Activated T-cell treated with anti-CD3 and anti-CD28 coated beads, Interleukin-2, amount 50 U/mL, for 4 hours (primary cell): ENCODE measurements at places on chromosomes 2 and 18. TPM values are rescaled to one million over a fixed set of nuclear protein-coding genes. Genes with fewer than 3 reads are reported as not detected.

DNA sequence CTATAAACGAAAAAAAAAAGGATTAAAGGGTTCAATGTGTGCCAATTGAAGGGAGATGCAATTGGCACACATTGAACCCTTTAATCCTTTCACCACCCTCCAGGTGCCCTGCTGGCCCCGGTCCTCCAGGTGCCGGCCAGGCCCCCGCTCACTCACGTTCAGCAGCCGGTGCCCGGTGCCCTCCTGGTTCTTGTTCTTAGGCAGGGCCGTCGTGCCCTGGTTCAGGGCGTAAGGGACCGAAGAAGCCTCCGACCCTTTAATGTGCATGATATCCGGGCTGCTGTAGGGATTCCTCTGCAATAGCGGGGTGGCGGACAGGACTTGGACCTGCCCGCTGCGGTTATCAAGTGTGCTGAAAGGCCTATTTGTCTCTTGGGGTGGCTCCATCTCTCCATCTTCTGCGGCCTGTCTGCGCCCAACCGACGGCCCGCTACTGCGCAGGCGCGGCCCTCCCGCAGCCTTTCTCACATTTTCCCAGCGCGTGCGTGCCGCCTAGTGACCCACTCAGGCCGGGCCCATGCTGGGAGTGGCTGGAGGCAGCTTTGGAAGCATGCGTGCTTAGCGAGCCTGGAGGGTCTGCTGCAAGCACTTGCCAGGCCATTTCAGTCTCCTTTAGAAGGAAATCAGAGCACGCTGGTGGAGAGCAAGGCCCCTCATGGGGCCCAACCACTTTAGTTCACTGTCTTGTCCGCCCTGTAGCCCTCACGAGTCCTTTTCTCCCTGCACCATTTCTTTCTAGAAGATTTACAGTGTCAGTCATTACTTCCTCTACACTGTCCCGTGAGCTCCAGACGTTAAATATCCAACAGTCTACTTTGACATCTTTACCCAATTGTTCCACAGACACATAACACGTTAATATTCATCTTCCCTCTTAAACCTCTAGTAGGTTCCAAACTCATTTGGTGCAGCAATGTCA is 24.3 kb downstream of the TMEM237 start:
- no peak for DNase-seq

SP140 gene
- 43.9 TPM for total RNA-seq

- DNase-seq = no peak
These were observed 40.6 kb upstream of the MAP2 start for GRCh38 chr2:209383212-209383611.

- DNase-seq = no peak
These were observed 158.0 kb upstream of the KLHL14 start for GRCh38 chr18:32930695-32931301.

DNA sequence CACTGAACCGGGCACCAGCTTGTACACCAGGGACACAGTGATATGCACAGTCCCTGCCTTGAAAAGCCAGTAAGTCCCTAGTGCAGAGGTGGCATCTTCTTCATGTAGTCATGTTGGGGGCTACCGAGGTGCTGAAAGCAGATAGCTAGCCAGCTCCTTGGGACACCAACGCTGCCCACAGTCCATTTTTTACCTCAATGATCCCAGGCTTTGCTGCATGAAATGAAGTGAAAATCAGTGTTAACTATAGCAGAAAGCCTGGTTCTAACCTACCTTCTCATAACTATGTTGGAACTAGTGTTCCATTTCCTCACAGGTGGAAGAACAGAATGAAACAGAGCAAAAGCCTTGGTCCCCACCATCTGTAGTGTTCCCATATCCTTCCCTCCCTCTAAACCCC is 66.6 kb upstream of the EML6 start:
- DNase-seq = no peak

HRH4 gene
- not detected for total RNA-seq

GRCh38 chr18:57619876-57620275 is 1.8 kb downstream of the NARS1 start:
- no peak for DNase-seq

DNA sequence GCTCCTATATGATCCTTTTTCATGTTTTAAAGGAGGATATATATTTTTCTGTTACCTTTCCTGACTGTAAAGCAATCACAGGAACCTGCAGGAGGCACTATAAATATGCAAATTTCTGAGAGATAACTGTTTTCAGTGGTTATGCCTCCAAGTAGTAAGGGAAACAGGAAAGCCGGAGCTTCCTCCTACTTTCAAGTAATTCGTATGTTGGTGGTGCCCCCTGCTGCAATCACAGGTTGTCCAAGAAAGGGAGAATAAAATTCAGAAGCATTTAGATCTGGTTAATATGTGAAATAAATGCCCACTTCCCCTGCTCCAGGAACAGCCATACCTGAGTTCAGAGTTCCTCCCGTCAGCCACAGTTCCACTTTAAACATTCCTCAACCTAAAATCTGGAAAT is 12.0 kb upstream of the BCL11A start:
- DNase-seq = no peak

DNA sequence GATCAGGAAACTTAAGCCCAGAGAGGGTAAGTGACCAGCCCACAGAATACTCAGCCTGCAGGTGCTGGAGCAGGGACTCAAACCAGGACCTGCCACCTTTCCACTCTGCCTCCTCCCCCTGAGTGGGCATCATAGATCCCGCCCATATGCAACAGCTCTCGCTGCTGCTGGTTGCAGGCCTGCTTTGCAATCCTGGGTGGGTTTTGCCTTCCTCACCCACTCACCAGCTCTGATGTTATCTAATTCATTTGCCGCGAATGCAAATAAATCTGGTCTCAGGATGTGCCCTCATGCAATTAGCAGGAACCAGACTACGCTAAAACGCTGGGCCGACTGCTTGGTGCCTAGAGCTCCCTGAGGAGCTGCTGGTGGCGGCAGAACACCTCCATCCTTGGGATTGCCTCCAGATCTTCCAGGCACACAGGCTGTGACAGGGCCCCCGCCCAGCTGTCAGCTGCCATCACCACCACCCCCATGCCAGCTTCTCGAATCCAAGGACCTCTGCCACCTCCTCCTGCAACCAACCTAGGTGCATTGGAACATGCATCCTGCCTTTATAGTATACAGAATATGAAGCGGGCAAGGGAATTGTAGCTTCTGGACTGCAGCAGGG is 28.8 kb downstream of the CNGA3 start:
- DNase-seq = no peak
